G401 (cell line): ENCODE measurements at places on chromosomes 1 and 21.

DNA sequence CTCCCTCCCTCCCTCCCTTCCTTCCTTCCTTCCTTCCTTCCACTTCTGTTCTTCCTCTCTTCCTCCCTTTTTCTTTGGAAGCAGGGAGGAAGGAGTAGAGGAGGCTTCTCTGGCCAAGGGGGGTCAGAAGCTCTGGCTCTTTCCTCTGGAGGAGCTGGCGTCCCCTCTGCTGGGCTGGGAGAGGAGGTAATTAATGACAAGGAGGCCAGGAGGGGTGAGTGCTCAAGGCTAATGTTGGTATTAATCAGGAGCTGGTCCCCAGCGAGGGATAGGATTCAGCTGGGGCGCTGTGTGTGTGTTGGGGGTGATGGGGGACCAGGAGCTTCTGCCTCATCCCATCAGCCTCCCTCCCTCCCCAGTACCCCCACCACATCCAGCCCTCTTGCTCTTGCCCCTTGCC lies 6.2 kb upstream of the PEAR1 start:
- no peak for DNase-seq

DNA sequence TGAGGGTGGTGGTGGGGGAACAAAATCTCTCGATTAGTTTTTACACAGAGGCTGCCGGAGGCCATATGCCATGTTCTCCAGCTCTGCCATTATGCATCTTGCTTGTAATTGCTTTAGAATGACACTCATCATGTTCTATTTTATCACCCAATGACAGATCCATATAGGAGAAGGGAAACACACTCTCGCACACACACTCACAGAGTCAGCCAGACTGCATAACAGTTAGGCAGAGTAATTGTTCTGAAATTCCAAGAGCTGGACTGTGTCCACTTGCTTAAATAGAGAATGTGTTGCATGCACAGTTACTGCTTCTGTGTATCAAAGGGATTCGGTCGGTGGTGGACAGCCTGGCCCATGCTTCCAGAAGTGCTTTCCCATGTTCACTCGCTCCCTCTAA lies 30.6 kb downstream of the KCND3 start:
- no peak for DNase-seq

DNA sequence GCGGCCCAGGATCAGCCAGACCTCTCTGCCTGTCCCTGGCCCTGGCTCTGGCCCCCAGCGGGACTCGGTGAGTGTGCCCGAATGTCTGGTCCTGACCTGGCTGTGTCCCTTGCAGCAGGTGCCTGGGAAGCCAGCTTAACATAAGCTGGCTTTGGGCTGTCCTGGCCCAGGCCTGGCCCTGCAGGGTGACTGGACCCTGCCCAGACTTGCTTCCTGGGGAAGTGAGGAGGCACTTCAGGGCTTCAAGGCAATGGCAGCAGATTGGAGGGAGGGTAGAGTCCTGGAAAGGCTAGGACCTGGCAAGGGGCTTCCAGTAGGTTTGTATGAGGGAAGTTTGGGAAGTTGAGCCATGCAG lies 16.4 kb downstream of the RPS6KA1 start:
- peak; percentile 87 for DNase-seq

DNA sequence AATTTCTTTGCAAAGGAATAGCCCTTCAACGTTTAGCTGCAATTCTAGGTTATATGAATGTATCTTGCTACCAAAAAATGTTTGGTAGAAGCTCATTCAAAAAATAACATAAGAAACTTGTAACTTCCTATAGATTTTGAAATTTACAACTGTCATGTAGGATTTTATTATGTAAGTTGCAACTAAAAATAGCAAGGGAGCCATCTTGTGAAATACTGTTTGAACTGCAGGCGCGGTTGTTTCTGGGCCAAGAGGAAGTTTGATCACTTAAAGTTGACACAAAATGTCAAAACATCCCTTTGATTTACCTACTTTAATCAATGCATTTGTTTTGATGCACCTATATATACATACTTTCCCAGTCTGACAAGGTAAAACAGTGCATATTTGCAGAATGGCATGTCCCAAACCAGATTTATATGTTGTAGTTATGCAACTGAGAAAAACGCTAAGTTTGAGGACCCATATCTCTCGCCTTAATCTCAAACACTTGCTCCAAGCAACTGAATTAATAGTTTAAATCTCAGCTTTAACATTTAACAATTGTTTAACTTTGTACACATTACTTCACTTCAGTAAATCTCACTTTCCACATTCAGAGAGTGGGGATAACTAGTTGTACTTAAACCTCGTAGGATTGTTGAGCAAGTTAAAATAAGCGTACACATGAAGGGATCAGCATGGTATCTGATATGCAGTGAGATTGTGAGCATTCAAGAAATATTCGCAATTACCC lies 63.9 kb downstream of the KCNK2 start:
- no peak for DNase-seq

- peak; percentile 85 for DNase-seq
Observed at GRCh38 chr1:74504125-74504932, 8.1 kb downstream of the LRRC53 start.
